Hematopoietic multipotent progenitor cell treated with erythropoietin and hydrocortisone succinate and interleukin-3 and kit ligand, for 15 days (in vitro differentiated cells): ENCODE measurements at places on chromosomes 7 and 10.
A peak's percentile ranks its signal among the peaks of the same experiment; 100 is the strongest.

- no peak for DNase-seq
Measured at GRCh38 chr10:59857049-59857448, 49.3 kb downstream of the CCDC6 start.

DNA sequence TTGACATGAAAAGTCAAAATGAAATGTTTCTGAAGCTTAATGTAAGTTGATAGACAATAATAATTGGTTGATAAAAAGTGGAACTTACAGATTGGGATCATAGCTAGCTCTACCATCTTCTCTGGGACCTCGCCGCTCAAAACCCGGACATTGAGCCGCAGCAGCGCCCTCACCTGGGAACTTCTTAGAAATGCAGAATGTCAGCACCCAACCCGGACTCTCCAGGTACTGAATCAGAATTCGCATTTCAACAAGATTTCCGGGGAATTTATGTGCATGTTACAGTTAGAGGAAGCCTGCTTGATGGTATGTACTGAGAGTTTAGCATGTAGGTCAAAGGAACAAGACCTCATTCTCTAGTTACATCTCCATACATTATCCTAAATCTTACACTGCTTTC is 36.7 kb upstream of the ABLIM1 start:
- peak; percentile 5 for DNase-seq

DNA sequence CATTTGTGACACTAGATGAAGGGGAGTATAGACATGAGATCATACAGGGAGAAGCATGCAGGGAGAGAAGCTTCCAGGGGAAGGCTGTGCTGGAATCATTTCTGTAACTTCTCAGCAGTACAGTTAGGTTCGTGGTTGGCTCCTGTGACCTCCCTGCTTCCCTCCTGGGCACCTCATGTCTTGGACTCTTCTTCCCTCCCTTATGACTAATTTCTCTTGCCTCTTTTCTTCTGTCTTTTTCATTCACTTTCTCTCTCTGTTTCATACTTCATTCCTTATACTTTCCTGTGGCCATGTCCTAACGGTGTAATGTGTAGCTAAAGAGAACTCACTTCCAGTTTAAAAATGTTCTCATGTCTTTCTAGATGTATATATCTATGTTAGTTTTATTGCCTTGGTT is 19.1 kb upstream of the HKDC1 start:
- no peak for DNase-seq

- DNase-seq = peak; percentile 70
Measured at GRCh38 chr7:867406-868188, 8.8 kb upstream of the GET4 start.

DNA sequence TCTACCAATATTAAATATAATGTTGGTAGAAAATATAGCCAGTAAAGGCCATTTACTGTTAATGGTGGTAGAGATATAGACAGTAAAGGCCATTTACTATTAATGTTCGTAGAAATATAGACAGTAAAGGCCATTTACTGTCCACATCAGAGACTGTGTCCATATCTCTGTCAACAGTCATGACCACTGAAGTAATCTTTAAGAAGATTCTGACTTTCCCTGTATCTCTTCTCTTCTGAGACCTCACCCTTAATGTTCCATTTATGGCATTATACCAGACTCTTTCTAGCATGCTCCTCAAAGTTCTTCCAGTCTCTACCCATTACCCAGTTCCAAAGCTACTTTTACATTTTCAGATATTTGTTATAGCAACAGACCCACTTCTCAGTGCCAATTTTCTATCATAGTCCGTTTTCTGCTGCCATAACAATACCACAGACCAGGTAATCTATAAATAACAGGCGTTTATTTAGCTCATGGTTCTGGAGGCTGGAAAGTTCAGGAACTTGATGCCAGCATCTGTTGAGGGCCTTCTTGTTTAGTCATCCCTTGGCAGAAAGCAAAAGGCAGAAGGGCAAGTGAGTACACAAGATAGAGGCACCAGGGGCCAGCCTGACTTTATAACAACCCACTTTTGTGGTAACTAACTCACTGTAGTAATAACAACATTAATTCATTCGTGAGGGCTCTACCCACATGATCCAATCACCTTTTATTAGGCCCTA is 7.9 kb upstream of the NUDCD3 start:
- DNase-seq = peak; percentile 83

- no peak for DNase-seq
Measured at GRCh38 chr10:51643734-51644133, 55.7 kb downstream of the CSTF2T start.

- DNase-seq = no peak
Measured at GRCh38 chr7:25792586-25792985, 359.4 kb upstream of the NFE2L3 start.

- no peak for DNase-seq
Measured at GRCh38 chr7:27096768-27097514, 1.1 kb upstream of the HOXA1 start.

DNA sequence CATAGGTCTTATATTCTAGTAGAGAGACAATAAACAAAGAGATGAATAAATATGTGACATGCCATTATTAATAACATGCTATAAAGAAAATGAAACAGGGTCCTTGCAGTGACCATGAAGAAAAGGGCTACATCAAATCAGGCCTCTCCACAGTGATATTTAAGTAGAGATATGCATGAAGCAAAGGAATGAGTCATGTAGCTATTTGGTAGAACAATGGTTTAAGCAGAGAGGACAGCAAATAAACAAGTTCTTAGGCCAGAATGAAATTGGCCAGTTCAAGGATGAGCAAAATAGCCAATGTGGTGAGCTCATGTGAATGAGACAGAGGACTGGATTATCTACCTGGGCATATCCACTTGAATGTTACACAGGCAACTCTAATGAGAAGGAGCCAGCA is 172.2 kb upstream of the FERD3L start:
- DNase-seq = no peak

- DNase-seq = no peak
Measured at GRCh38 chr10:59560161-59560560, 149.5 kb downstream of the SLC16A9 start.

DNA sequence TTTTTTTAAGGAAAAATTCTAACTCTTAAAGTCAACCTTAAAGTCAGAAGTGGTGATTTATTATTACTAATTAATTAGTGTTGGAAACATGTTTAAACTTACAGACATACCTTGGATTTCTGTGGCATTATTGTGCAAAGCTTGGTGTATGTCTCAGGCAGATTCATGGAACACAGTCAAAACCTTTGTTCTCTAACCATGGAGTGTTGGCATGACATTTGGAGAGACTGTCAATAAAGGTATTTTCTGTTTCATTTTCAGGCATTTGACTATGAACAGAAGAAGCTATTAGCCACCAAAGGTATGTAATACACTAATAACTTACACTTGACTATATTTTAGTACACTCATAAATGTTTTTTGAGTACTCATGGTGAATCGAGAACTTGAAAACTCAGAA is 293.7 kb downstream of the BICC1 start:
- DNase-seq = no peak

GRCh38 chr7:35700333-35700732 is 5.4 kb upstream of the HERPUD2 start:
- DNase-seq = no peak

DNA sequence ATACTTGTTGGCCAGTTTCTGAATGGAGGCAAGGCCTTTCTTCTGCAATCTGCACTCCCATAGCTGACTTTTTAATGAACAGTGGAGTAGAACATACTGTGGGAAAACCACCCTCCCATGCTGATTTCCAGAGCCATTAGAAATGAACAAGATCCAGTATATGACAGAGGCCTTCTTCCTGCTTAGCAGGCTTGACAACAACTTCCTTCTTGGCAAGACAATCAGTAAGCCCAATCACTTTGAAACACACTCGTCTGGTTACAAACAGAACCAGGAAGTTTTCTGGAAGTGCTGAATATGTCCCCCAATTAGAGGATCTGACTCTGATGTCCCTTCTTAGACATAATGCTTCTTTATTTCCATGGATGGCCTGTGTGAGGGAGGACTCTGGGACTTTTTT is 103.4 kb downstream of the SAMD9 start:
- DNase-seq = no peak

DNA sequence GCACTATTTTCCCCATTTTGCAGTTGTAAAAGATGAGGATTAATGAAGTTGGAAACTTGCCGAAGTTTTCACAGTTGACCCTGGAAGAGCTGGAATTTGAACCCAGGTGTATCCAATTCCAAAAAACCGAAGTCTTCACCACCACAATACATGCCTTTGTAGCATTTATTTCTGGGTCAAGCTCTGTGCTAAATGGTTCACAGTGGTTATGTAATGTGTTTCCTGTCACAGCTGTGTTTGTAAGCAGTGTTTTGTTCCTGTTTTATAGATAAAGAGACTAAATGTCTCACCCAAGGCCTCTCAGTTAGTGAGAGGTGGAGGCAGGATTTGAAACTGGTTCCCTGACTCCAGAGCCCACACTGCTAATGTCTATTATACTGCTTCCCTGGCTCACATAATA is 17.6 kb downstream of the SFTPA2 start:
- no peak for DNase-seq

GRCh38 chr7:50727072-50727471 is 55.6 kb downstream of the GRB10 start:
- no peak for DNase-seq

GRCh38 chr10:17782921-17783665 is 26.1 kb upstream of the MRC1 start:
- DNase-seq = no peak

GRCh38 chr7:7251742-7252141 is 69.4 kb downstream of the C1GALT1 start:
- no peak for DNase-seq

GRCh38 chr10:122445904-122446303 is 8.5 kb upstream of the ARMS2 start:
- no peak for DNase-seq

DNA sequence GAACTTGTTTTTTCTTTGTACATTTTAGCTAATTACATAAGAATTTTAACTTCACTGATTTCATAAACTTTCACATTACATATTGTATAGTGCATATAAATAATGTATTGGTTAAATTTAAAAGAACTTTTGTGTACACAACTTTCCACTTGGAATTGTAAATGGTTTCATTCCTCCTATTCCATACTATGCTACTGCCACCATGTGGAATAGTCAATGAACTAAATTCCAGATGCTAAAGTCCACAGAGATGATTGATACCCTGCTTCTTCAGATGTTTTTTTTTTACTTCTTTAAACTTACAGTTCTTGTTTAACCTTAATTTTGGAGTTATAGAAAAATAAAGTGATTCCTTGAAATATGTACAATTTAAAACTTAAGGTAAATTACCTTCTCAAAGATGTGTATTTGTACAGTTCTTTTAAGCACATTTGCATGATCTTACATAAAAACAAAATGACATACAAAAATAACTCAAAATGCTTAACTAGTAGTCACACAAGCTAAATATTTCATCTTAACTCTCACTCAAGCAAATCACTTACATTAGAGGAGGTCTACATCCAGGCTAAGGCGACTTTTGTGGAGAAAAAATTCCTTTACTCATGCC is 247.6 kb upstream of the HGF start:
- DNase-seq = no peak

DNA sequence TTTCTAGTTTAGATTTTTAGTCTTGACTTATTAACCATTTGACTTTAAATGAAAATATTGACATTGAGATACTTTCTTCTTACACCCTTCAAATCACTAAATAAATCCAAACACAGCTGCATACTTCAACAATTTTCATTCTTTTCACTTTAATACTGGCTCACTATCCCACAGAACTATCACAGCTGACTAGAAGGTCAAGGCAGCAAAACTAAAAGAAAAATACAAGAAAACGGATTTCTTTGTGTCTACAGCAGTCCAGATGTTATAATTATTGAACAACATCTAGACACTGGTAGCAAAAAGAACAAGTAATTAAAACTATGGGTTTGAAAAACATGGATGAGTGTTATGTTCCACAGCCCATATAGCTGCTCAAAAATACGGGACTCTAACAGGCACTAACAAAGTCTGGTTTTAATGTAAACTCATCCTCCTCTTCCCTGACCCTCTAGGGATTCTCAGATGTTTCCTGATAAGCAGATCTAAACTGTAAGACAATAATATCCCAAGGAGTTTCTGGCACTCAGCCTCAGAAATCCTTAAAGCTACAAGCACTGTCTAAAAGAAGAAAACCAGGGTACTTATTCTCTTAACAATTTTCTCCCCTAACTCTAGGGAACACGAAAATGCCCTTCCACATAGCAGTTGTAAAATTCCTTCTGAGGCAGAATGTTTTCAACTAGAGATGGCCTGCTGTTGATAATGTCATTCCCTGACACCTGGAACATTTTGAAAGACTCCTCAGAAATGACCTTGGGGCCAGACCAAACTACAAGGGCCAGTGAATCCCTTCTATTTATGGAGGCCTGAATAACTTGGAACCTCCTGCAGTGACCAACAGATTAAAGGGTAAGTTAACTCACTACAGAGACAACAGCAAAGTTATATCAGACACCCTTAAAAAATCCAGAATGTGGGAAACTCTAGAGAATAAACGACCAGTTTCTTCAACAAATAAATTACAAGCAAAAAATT is 12.8 kb downstream of the DNMBP start:
- DNase-seq = no peak

DNA sequence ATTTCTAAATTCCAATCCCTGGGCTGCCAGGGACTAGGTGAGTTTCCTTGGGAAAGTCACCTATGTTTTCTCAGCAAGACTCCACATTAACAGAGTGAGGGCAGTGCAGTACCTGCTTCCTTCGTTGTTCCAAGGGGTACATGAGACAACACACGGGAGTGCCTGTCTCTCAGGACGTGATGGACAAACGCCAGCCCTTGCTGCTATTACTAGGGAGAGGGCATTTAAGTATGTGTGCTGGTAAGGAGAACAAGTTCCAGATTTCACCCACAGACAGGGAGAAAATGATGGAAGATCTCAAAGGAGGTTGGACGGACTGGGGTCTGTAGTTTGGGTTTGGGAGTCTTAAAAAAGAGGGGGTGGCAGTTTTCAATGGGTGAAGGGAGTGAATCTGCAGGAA is 195.7 kb downstream of the HERPUD2 start:
- no peak for DNase-seq

- no peak for DNase-seq
Measured at GRCh38 chr7:11404355-11404754, 427.6 kb downstream of the THSD7A start.

DNA sequence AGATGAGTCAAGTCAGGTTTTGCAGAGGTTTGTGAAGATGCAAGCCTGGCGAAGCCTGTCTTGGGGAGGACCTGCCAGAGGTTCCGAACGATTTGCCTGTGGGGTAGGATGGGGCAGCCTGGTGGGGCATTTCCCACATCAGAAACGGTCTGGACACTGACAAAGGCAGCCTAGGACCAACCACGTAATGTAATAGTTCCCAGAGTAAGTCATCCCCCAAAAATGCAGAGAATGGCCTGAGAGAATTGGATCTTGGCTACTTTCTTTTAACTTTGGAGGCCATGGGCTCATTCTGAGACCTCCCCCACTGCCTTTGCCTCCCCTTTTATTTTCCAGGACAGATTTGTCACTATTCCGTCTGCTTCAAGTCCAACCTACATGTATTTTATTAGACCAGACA is 168.9 kb upstream of the SH2B2 start:
- DNase-seq = no peak
